ENCODE measurements at places on chromosomes 3 and 15. TPM values are rescaled to one million over a fixed set of nuclear protein-coding genes. Genes with fewer than 3 reads are reported as not detected.

The LRRC34 gene
- total RNA-seq: 4.2 TPM

The ALDH1L1 gene
- total RNA-seq: 4.9 TPM

DNA sequence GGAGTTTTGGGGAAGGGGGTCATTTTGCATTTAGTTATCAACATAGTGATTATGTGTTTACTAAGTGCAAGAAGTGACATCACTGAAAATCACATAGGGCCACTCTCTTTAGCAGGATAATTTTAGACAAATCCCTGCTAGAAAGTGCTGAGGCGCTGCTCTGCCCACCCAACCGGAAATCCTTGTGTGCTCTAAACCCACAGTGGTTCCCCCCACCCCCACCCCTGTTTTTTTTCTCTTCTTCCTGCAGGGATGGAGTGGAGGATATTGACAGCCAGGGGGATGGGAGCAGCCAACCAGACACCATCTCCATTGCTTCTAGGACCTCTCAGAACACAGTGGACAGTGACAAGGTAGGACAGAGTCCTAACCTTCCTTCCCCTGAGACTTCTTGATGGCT lies 234.2 kb upstream of the UMPS start:
- no peak for DNase-seq

GRCh38 chr3:14786369-14786768 lies 32.4 kb upstream of the FGD5 start:
- no peak for DNase-seq

The MUC20 gene
- 52.3 TPM for total RNA-seq

Measured in HT-29 (cell line).